Left kidney (tissue), 8 donors: ENCODE measurements at places on chromosomes 5 and 9. TPM values are rescaled to one million over a fixed set of nuclear protein-coding genes. Genes with fewer than 3 reads are reported as not detected.

DNA sequence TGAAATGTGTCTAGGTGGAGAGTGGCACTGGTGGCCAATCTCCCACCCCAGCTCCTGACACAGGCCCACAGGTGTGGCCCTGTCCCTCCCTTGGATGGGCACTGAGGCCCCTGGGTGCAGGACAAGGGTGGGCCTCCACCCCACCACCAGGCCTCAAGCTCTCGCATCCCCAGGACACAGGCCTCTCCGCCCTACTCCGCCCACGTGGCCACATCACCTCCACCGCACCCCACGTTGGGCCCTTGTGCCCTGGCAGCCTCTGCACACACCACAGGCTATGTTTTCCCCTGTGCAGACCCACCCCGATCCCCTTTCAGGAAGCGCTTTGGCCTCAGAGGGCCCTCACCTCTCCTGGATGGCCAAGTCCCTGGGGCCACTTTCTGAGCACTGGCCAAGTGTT lies 54.7 kb downstream of the SECISBP2 start:
- DNase-seq, result no peak

The PCDH12 gene
- polyA plus RNA-seq, result 15.7 TPM

The SLC36A3 gene
- polyA plus RNA-seq, result not detected

DNA sequence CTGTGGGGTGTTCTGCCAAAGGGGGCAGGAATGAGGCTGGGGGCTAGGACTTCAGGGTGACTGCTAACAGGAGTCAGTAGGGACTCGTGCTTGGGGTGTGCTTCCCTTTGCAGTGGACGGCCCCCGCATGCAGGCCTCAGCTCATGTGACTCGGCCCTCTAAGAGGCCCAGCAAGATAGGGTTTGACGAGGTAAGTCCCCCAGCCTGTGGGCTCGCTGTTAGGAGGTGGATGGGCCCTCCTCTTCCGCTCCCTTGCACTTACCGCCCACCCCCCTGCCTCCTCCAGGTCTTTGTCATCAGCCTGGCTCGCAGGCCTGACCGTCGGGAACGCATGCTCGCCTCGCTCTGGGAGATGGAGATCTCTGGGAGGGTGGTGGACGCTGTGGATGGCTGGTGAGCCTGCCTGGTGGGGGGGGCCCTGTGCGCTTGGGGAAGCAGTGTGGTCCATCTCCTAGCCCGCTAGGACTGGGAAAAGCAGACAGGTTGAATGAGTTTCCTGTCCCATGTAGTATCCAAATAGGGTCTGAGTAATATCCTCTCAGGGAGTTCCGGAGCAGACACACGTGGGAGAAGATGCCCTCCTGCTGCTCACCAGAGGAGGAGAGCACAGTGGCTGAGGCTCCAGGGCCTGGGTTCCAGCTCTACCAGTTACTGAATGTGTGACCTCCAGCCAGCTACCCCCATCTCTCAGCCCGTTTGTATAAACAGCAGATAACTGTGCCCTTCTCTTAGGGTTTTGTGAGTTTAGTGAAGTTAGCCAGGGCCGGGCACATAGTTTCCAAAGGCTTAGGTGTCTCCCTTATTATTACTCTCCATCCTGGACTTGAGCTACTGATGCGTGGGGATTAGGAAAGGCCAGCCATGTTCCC lies 8.2 kb downstream of the CERCAM start:
- no peak for DNase-seq

GRCh38 chr9:8784838-8785237 lies 985.3 kb upstream of the DMAC1 start:
- peak; percentile 41 for DNase-seq

- DNase-seq, result no peak
These were observed 301.5 kb upstream of the ACTBL2 start for GRCh38 chr5:57784121-57784520.

DNA sequence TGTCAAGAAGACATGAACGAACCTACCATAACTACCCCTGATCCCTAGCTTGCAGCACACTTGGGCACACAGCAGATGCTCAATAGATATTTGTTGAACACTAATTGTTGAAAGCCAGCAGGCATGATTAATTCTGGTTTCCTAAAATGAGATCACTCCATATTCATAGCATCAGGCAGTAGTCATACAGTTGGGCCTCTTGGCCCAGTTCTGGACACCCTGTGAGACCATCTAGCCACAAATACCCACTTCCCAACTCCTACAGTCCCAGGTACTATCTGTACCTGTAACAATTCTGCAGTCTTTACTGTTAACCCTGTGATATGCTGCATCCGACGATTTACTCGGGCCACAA lies 24.2 kb downstream of the P4HA2 start:
- no peak for DNase-seq

DNA sequence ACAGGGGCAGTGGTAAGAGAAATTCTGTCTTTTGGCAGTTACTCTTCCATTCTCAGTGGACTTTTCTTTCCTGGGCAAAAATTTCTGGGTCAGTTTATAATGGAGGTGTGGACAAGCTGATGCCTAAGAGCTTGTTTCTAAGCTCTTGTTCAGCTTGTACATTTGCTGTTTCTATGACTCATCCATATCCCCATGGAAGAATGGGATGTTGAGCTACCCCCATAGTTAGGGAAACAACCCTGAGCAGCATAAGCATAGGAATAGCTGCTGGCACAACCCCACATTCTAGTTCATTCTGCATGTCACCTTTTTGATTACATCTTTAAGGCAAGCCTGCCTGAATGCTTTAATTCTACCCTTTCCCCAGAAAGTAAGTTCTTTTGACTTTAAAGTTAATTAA lies 173.3 kb downstream of the PSAT1 start:
- no peak for DNase-seq

DNA sequence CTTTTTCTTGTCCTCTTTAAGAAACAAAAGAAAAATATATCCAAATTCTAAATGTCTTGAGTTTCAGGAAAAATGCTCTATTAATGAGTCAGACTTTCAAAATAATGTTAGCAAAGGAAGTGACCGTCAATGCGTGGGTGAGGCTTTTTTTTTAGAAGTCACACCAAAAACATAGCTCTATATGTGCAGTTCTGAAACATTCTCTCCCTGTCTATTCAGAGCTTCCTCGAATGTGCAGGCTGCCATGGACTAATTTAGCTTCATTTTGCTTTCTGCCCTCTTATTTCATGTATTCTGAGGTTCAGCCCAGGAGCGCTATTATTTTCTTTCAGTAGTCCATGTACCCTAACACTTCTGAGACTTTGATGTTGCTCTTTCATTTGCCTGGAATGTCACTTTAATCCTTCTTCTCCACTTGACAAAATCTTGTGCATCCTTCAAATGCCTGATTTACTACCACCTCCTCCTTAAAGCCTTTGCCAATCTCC lies 72.5 kb upstream of the RASA1 start:
- no peak for DNase-seq

DNA sequence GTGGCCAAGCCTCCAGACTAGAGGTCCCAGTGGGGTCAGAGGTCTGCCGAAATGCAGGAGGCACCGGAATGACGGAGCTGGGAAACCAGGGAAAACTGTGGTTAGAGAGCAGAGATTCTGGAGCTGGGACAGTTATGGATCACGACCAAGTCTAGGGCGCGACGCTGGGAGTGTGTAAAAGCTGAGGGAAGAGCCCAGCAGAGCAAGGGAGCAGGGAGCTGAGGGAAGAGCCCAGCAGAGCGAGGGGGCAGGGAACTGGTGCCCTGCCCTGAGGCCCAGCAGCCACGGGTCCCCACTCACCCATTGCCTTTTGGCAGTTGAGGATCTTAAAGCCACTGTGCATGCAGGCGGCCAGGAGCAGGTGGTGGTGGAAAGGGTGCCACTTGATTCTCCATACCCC lies 12.5 kb downstream of the MRPL41 start:
- no peak for DNase-seq

The COL5A1 gene
- 77.3 TPM for polyA plus RNA-seq

The DMRT3 gene
- 1.5 TPM for polyA plus RNA-seq

GRCh38 chr9:125609744-125610143 lies 97.3 kb downstream of the MAPKAP1 start:
- DNase-seq, result no peak

The SQSTM1 gene
- 82.5 TPM for polyA plus RNA-seq

The SPATA31E1 gene
- polyA plus RNA-seq, result not detected

The BHMT2 gene
- 49.9 TPM for polyA plus RNA-seq

The NPR2 gene
- 36.8 TPM for polyA plus RNA-seq

- DNase-seq, result no peak
These were observed 117.1 kb downstream of the NUDT12 start for GRCh38 chr5:103445426-103446035.

DNA sequence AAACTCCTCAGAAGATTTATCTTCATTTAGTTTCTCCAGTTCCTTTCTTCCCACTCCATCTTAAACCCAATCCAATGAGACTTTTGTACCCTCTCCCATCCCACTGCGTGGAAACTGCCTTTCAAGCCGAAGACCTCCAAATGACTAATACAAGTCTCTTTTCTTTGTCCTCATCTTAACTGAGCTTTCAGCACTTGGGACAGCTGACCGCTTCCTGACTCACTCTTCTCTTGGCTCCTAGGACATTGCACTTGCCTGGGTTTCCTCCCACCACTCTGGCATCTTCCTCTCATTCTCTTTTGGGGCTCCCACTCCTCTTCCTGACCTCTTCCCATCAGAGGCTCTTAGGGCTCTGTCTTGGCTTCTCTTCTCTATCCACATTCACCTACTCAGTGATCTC lies 243.7 kb downstream of the HSPA4 start:
- DNase-seq, result no peak

DNA sequence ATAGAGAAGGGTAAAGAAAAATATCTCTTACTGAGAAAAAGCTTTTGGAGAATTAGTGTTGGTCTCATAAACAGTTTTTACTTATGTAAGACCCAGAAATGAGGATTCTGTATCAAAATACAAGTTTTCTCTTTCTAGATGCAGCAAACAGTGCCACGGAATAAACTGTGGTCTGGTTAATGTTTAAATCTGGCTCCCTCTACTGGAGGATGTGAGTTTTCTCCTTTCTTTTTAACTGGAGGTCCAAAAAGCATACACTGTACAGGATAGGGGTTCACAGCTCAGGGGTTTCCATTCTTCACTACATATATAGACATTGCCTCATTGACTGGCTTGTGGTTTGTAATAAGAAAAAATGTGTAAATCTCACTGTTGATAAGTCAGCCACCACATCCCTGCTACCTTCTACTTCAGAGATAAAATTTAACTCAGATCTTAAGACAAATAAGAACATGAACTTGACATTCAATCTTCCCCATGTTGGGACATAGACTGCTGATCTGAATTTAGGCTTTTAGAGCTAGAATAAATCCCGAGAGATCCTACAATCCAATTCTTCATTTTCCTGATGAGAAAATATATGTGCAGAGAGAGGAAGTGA lies 98.9 kb downstream of the CFAP95 start:
- peak; percentile 63 for DNase-seq

The PDE4D gene
- 23.1 TPM for polyA plus RNA-seq

The HAVCR2 gene
- polyA plus RNA-seq, result 18.2 TPM

The PRRX2 gene
- 0.52 TPM for polyA plus RNA-seq

GRCh38 chr5:108320231-108320630 lies 61.7 kb downstream of the FBXL17 start:
- DNase-seq, result no peak

DNA sequence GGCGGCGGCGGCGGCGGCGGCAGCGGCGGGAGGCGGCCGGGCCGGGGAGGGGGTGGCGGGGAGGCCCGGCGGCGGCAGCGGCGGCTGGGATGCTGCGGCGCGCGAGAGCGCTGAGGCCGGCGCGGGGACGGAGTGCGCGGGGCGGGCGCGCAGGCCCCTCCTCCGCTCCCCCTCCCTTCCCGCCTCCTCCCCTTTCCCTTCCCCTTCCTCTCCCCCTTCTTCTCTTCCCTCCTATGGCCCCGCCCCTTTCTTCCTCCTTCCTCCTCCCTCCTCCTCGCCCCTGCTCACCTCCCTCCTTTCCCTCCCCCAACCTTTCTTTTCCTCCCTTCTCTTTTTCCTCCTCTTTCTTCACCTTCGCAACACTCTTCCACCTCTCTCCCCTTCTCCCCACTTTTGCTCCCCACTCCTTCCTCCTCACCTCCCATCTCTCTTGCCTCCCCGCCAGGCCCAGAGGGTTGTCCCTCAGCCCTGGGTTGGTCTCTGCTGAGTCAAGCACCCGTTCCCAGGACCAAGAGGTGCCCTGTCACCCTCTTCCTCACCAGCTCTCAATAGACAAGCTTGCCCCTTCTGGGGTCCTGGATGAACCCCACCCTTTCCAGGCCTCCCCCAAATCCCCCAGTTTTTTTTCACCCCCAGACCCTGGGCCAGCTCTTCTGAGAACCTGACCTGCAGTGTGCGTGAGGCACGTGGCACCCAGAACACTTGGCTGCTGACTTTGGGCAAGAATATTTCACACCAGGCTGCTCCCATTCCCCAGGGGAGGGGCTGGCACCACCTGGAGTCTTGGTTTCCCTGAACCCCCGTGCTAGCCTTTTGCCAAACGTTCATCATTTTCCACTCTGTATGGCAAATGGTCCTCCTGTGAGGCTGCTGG lies at the start of gene SEMA4D:
TSS of gene SEMA4D (minus strand) at position 136 of the 874 bp plus-strand sequence. CDS start 92,657 bp downstream, outside the sequence.
- peak; percentile 76 for DNase-seq

DNA sequence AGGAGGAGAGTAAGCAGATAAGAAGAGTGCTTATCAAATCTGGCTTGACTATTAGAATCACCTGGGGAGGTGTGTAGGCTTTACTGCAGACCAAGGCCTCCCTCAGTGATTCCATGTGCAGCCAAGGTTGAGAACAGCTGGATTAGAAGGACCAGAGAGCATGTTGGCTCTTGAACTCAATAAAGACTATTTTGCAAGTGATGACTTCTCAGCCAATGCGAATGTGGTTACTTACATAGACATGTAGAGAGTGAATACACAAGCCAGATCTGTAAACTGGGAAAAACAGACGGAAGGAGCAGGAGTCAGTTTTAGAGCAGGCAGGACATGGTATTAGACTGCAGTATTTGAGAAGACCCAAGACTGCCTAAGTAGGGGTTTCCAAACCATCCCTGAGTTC lies 48.5 kb downstream of the MAMDC2 start:
- no peak for DNase-seq

The FAM221B gene
- 0.40 TPM for polyA plus RNA-seq

The PDCD1LG2 gene
- polyA plus RNA-seq, result 0.13 TPM

DNA sequence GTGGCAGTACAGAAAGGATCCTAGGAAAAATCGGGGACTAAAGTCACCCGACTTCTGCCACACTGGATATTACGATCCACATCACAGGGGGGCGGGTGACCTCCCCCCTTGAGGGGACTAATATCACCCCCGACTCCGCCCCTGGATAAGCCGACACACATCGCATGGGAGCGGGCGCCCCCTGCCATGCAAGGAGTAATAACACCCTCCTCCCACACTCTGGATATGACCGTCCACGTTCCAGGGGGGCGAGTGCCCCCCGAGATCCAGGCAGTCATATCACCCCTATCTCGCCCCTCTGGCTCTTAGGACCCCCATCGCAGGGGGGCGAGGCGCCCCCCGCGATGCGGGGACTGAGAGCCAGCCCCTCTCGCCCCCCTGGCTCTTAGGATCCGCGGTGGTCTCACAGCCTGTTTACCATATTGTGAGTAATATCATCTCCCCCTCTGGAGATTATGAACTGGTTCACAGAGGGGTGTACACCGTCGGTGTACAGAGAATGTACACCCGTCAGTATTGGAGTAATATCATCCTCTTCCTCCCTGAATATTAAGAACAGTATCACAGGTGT lies 423.0 kb downstream of the DIRAS2 start:
- DNase-seq, result no peak

- no peak for DNase-seq
These were observed 133.3 kb upstream of the C6 start for GRCh38 chr5:41346609-41347008.

- DNase-seq, result no peak
These were observed 55.8 kb downstream of the SLC22A5 start for GRCh38 chr5:132425009-132425937.
